Stimulated activated CD4-positive, alpha-beta T cell treated with anti-CD3 and anti-CD28 coated beads, Interleukin-12 subunit alpha, Interleukin-12 subunit beta, amount 100 ng/mL, for 48 hours (primary cell): ENCODE measurements at places on chromosomes 6 and 20.

DNA sequence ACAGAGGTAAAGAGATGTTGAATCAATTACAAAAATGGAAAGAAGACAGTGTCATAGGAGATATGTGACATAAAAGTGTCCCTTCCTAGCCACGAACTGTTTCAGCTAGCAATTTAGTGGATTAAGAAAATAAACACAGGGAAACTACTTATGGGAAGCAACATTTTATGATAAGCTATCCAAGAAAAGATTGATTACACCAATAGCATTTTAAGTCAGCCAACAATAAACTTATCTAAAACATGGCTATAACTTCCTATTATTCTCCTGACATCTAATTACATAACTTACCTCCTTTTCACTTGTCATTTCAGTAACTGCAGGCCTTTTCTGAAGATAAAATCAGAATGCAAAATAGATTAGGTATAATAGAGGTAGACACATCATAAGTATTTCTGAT is 111.4 kb downstream of the PTPRK start:
- no peak for DNase-seq

DNA sequence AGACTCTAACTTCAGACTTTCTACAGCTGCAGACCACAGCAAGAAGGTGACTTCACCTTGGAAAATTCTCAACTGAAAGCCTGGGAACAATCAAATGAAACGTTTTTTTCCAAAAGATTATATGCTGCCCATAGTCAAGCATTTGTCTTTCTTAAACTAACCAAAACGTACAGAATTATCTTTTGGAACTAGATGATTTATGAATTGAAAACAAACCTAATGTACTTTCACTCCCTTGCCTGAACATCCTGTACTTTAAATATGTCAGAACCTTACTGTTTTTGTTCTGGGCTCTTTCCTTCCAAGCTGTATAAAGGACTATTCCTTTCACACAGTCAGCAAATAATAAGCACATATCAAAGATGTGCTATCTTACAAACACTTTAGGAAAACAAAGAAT is 62.4 kb upstream of the TNFAIP3 start:
- no peak for DNase-seq

- no peak for DNase-seq
Observed at GRCh38 chr6:87431263-87431662, 23.5 kb downstream of the CFAP206 start.

- no peak for DNase-seq
Observed at GRCh38 chr6:131003488-131004386, 59.3 kb downstream of the EPB41L2 start.

DNA sequence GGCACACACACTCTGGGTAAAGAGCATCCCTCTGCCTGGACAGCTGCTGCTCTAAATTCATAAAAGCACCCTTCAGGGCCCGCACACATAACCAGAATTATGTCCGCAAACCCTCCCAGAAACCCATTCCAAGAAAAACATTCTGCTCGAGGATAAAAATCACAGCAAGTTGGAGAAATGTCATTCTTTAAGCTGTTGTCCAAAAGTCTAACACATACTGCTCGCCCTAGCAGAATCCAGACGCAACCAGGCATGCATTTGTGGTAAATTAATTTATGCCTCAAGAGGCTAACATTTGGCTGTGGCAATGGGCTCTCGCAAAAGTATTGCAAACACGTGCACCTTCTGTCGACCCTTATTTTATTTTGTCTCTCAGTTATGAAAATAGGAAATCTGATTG is 116.1 kb upstream of the INSM1 start:
- no peak for DNase-seq

- no peak for DNase-seq
Observed at GRCh38 chr6:22091424-22091948, 205.3 kb downstream of the PRL start.

DNA sequence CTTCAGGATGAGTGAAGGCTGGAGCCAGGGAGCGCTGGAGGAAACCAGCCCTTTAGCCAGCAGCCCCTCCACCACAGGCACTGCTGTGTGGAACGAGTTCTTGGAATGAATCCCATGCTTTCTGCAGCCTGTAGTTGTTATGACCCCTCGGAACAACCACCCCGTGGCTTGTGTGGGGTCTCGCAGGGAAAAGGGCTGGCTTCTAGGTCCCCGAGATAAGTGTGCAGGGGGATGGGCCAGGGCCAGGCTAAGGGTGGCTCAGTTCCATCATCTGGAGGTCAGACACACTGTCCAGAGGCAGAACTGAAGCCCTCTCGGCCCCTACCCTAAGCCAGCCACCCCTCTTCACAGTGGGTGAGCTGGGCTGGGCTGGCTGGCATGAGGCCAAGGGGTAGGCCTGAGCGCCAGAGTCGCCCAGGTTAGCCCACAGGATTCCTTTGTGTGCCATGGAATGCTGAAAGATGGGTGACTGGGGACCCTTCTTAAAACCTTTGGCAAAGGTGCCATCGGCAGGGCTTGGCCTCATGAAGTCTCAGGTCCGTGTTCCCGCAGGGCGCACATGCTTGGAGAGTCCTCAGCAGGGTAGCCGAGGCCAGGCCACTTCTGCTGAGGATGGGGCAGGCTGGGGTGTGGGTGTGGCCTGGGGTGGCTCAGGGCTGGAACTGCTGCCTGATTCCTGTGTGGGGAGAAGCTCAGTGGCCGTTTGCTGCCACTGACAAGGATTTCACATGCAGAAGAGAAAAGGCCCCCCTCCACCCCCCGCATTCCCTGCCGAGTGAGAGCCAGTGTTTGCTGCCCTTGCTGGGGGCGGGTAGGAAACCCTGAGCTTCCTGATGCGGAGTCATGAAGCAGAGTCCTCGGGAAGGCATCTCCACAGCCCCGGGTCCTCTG is 24.6 kb downstream of the SPATA2 start:
- DNase-seq, result no peak

DNA sequence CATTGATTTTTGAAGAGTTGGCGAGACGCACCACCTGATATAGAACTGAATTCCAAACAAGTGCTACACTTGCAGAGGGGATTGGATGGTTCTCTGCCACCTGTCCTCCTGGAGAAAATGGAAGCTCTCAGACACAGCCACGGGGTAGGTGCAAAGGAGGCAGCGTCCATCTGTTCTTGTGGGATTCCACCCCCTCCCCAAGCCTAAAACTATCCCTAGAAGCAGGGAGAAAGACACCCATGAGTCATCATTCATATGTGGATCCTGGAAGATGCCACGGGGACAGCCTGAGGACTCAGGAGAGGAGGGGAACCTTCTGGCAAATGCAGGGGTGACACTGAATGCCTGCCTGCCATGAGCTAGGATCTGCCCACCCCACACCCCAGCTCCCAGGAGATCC is 171.3 kb upstream of the CST7 start:
- DNase-seq, result no peak

DNA sequence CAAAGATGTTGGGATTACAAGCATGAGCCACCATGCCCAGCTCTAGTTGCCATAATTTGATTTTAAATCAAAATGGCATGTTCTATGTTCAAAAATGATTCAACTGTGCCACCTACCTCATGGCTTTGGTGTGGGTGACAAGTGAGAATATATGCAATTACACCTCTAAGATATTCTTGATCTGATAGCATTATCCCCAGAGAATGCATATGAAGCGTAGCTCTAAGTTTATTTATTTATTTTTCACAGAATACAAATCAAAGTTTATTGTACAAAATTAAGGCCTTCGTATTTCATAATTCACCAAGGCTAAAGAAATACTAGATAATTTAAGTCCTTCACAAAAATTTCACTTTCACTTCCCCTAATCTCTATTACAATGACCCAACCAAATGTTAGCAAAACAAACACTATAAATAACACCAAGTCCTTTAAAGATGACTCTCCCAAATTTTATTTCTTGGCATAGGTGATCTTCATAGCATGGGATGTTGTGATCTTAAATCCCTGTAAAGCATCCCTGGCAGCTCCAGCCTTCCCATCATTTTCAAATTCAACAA is 205.9 kb upstream of the TAB2 start:
- DNase-seq, result no peak

DNA sequence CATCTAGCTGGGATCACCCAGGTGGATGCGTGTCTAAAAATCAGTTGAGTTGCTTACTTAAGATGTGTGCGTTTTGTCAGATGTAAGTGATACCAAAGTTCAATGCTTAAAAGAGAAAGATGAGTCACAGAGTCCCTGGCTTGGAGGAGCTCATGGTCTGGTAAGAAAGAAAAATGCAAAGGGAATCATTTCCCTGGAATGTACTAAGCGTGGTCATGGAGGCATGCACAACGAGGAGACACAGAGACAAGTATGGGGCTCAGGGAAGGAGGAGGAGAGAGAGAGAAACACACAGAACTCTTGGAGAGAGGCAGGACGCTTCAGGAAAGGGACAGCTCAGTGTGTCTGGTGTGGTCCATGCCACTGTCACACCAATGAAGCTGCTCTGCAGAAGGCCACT is 186.9 kb upstream of the GMDS start:
- no peak for DNase-seq

DNA sequence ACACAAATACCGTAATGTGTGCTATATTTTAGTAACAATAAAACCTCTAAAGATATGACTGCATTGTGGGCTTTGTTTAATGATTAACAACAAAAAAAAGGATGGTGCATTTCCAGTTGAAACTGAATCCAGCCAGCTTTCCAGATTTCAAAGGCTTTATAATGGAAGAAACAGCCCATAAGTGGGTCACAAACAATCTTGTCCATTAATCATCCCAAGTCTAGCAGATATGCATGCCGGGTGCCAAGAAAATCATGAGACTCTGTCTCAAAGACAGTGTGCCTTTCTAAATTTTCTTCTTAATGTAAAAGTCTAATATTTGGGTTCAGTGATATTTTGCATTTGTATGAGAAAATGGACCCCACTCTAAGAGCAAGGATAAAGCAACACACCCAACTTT is 20.6 kb upstream of the LAMP5 start:
- DNase-seq, result no peak

GRCh38 chr6:36130667-36131510 is 576 bp downstream of the MAPK13 start:
- DNase-seq, result peak; percentile 59

GRCh38 chr6:17093686-17094085 is 8.2 kb upstream of the STMND1 start:
- DNase-seq, result no peak

GRCh38 chr6:34378470-34378869 is 14.0 kb downstream of the NUDT3 start:
- no peak for DNase-seq

DNA sequence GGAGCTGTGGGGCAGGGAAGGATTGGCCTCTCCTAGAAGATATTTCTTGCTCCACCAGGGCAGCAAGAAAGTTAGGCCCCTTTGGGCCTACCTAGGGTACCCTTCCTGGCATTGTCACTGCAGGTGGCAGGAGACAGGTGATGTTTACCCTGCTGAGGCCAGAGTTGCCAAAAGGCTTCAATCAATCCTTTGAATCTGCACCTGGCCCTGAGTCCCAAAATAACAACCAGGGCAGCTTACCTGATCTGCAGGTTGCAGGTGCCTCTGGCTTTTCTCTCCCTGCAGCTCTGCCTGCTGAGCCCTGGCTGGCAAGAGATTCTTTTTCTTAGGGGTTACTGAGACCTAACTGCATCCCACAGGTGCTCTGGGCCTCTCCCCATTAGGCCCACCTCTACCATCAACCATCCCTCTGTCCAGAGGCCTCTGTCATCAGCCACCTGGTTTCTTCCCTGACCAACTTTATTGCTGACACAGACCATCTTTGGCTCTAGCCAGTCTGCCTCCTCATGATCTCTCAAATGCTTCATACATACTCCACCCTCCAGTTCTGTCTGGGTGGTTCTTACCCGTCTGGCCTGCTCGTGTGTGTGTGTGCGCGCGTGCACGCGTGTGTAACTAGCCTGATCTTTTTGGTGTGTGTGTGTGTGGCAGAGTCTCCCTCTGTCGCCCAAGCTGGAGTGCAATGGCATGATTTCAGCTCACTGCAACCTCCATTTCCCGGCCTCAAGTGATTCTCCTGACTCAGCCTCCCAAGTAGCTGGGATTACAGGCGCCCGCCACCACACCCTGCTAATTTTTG is 13.7 kb downstream of the BCL2L1 start:
- DNase-seq, result no peak

DNA sequence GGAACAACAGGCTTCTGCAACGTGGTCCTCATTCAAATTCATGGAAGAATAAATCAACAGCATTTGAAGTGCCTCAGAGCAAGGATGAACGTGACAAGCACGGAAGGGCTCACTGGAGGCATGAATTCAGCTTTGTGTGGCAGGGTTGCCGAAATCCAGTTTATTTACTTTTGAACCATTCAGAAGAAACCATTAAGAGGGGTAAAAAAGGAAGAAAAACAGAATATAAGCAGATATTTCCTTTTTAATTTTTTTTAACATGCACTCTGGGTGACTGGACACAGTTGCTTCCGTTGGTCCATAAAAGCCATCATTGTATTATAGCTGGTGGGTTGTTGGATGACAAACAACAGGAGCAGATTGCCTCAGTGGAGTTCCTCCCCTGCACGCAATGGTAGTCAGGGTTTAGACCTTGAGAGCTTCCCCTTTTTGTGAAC is 17.3 kb upstream of the SNRPB2 start:
- no peak for DNase-seq

- DNase-seq, result no peak
Observed at GRCh38 chr6:164184410-164184809, 769.9 kb downstream of the QKI start.

GRCh38 chr20:48006036-48006833 is 221.0 kb upstream of the SULF2 start:
- DNase-seq, result no peak

- DNase-seq, result no peak
Observed at GRCh38 chr20:21019468-21019813, 86.7 kb downstream of the LINC00237 start.

DNA sequence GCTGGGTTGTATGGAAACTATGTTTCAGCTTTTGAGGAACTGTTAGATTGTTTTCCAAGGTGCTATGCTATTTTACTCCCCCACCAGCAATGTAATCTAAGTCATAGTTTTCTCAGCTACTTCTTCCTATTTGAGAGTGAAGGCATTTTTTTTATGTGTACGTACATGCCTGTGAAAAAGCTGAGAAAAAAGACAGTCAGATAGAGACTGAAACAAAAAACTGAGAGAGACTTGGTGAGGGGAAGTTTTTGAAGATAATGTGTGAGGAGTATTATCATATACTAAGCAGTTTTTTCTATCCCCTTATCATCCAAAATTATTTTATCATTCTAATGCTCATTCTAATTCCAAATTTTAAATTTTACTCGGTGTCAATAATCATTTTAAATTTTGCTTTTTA is 780.0 kb downstream of the BCKDHB start:
- no peak for DNase-seq
